ENCODE measurements at places on chromosomes 1 and 21.

DNA sequence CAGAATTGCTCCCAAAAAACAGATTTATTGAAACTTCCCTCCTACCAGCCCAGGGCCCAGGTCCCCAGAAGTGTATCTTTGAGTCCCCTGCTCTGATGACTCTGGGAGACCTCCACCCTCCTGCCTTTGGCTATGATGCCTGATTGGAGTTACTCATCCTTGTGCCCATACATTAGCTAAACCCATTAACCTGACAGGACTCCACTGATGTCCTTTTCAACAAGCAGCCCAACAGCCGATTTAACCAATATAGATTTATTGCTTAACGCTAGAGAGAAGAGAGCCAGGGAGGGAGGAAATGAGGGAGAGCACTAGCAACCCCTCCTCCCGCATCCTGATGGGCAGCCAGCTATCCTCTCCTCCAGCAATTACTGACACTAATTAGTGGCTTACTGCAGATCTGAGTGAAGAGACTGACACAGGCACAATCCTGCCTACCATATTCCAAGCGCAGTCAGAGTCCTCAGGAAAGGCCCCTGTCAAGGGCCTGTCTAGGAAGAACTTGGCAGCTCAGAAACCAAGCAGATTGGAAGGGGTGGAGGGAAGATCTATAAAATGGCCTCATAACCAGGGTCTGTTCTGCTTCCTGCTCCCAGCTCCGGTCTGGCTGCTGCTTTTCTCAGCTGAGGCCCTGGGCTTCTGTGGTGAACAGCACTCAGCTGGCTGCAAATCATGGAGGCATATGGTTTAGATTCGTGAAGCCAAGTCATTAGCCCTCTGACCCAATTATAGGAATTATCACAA, 484.5 kb upstream of the DAB1 start:
- DNase-seq, result no peak

- no peak for DNase-seq
These were observed 80.3 kb downstream of the TTC3 start for GRCh38 chr21:37153196-37153934.

GRCh38 chr1:224430511-224431113, 4.0 kb downstream of the WDR26 start:
- DNase-seq, result no peak

DNA sequence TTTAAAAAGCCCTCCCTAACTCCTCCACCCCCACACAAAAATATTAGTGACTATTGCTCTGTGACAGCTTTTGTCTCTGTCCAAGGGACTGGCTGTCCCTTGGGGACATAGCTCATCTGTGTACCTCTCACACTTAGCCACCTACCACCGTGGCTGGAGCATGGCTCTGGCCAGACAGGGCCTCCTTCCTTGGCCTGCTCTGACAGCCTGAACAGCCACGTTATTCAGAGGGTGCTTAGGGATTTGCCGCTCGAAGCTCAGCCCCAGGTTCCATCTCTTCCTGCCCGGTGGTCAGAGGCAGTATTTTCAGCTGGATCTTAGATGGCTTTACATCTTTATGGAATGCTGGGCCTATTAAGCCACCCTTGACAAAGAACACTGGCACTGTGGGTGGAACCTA, 6.1 kb upstream of the CELSR2 start:
- no peak for DNase-seq

GRCh38 chr1:85705940-85706339, 2.3 kb downstream of the ZNHIT6 start:
- DNase-seq, result no peak

DNA sequence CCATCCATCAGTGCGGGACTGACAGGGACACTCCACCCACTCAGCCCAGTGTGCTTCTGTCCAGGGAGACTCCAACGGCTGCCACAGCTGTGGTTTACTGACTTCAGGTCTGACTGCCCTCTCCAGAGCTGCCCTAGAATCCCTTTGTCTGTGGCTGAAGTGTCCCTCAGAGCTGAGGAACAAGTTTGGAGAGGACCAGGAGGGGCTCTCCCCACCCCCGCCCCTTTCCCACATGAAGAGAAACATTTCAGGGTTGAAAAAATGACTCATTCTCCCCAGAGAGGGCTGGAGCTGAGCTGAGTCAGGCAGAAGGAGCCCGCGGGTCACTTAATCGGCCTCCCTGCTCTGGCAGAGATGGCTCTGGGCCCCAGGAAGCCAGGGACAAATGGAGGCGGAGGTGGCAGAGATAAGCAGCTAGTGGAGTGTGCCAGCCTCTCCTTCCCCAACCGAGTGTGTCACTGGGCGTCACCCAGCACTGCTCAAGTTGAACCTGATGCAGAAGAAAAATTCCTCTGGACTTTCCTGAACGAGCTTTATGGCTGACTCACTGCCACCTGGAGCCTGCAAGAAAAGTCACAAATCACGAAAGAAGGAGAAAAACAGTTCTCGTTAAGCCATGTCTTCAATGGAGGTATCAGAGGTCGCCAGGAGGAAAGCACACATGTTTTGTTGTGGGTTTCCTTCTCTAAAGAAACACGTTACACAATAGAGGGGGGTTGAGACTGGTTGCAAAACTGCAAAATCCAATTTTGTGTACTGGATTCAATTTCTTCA, 34.3 kb upstream of the ECE1 start:
- DNase-seq, result peak; percentile 45

DNA sequence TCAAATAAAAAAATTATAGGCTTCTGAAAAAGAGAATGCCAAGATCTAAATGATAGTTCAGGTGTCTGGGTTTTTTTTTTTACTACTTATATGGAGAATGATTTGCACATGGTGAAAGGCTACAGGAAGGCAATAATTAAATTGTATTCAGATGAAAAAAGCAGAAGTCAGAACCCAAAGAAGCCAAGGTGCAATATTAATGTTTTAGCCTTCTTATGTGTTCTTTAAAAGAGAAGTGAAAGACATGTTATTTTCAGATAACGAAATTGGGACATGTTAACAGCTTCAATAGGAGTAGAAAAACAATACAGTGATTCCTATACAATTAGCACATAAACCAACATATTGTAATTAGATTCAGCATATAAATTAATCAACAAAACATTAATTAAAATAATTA, 452.9 kb upstream of the PRMT6 start:
- DNase-seq, result no peak

GRCh38 chr1:117581391-117581943, 24.4 kb upstream of the TENT5C start:
- DNase-seq, result no peak

DNA sequence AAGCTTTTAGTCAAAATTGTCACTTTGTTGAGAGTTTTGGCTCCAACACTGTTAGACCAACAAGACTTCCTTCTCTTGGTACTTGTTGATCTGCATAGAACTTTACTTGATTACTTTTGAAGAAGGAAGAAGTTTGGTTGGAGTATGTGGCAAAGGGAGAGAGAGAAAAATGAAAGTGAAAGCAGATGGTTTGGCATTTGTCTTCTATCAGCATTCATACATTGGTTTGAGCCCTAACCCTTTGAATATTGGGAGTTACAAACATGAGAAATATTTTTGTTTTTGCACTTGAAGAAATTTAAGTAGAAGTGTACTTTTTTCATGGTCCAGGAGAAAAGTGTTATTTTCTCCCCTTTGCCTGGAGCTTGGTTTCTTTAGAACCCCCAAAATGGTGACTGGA, 169.8 kb downstream of the ADGRL4 start:
- no peak for DNase-seq

DNA sequence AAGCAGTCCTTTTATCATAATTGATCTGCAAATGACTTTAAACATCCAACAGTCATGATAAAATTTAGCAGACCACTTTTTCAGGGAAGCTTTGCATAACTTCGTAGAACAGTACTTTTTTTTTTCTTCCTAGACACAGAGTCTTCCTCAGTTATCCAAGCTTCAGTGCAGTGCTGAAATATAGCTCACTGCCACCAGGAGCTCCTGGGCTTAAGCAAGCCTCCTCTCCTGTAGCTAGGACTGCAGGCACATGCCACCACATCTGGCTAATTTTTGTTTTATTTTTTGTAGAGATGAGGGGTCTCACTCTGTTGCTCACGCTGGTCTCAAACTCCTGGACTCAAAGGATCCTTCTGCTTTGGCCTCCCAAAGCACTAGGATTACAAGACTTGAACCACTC, 3.8 kb downstream of the F13B start:
- no peak for DNase-seq

DNA sequence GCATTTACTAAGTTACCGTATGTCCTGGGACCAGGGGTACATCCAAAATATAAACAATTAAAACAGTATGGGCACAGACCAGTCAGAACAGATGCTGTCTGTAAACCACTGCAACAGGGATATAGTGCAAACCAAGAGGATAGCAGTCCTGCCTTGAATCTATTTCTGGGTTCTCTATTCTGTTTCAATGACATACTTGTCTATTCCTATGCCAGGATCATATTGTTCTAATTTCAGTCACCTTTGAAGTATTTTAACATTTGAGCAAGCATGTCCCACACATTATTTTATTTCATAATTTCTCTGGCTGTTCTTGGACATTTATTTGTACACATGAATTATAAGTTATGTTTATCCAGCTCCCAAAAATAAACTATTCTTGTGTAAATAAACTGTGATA, 28.2 kb upstream of the SYDE2 start:
- DNase-seq, result no peak

GRCh38 chr1:155000411-155000725, 2.2 kb upstream of the ZBTB7B start:
- no peak for DNase-seq

DNA sequence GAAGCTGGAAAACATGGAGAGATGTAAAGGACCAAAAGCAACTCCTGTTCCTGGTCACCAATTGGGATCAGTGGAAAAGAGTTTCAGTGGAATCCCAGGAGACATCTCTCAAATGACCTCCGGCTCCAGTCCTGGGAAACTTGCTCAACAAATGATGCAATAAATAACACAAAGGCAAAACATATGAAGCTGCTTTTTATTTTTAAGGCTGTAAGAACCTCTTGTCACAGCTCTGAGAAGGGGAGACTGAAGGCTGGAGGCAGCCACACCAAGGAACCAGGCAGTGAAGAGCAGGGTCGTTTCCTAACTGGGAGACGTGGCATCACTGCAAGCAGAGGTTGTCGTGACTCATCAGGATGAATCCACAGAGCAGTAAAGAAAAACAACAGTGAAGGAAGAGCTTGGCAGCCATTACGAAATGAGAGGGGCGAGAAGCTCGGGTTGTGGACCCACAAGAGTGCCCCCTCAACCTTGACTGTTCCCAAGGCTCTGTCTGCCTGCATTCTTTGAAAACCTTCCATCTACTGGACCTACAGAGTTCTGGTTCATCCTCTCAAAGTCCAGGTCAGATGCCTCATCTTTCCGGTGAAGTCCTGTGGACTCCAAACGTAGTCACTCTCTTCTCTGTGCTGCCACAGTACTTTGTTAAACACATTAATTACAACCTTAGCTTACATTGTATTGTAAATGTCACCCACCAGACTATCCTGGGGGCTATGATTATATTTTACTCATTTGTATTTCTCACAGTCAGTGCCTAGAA, 32.1 kb downstream of the JAK1 start:
- DNase-seq, result no peak

DNA sequence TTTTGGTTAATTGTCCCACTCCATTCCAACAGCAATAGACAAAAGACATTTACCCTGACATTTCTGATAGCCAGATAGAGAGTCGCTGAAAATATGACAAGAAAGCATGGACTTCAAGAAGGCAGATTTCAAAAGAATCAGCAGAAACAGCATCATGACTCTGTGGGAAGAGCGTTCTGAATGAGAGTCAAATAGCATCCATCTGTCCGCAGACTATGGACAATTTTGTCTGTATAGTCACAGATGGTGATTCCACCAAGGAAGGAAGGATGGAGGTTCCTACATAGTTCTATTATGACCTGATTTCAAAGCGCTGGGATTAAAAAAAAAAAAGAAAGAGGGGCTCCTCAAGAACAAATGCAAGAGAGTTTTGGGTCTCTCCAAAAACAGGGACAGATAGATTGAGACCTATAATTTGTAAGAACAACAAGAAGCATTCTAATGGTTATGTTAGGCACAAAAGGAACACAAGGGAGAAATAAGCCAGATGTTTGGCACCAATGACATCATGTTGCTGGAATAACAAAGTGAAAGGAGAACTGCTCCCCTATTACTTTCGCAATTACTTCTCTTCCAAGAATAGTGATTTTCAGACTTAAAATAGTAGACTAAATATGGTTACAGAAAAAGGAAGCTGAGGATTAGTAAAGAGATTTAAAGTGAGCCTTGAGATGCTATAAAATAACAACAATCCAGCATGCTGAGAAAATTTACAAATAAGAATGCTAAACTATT, 28.5 kb downstream of the NIBAN1 start:
- no peak for DNase-seq

DNA sequence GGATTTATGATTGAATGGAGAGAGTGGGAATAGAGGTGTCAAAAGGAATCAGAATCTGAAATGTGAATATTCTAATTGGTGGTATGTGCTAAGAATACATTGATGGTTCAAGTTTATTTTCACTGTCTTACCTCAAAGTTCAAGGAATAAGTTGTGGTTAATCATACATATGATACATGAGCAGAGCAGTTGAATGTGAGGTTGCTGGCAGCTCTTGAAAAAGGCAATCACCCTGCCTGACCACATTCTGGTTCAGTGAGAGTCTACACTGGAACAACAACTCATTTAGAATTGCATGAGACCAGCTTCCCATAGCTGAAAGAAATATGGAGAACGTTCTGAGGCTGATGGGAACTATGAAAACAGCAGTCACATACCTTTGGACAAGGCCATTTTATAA, 68.3 kb upstream of the ARHGAP29 start:
- no peak for DNase-seq

DNA sequence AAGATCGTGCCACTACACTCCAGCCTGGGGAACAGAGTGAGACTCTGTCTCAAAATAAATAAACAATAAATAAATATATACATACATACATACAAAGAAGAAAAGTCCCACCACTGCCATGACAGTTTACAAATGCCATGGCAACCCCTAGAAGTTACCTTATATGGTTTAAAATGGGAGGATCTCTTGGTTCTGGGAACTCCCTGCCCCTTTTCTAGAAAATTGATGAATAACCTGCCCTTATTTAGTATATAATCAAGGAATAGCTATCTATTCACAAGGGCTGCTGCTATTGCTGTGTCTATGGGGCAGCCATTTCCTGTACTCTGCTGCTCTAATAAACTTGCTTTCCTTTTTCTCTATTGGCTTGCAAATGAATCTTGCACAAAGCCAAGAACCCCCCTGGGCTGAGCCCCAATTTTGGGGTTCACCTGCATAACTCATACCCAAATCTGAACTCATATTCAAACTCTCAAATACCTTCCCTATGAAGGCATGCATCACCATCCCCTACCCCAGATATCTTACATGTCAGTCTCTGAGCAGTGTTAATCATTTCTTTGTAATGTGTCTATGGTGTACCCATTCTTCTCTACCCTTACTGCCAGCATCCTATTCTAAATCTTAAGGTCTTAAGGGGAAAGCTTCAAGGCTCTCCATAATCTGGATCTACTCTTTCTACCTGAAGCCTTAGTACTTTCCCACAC, 9.0 kb downstream of the GON4L start:
- no peak for DNase-seq

GRCh38 chr21:45112371-45112770, 38.0 kb downstream of the ADARB1 start:
- DNase-seq, result no peak

- no peak for DNase-seq
These were observed 3.6 kb upstream of the ADAMTSL4 start for GRCh38 chr1:150545486-150546032.

All from stimulated activated CD8-positive, alpha-beta memory T cell treated with anti-CD3 and anti-CD28 coated beads, Interleukin-7, amount 100 ng/mL, for 24 hours (primary cell).